ENCODE measurements at places on chromosomes 1 and 21.

- DNase-seq, result peak; percentile 42
Observed at GRCh38 chr1:92411511-92411910, 75.2 kb downstream of the GFI1 start.

GRCh38 chr1:48181669-48182367, 40.7 kb upstream of the SLC5A9 start:
- DNase-seq, result no peak

- DNase-seq, result peak; percentile 16
Observed at GRCh38 chr1:92037400-92037799, 7.6 kb downstream of the EPHX4 start.

DNA sequence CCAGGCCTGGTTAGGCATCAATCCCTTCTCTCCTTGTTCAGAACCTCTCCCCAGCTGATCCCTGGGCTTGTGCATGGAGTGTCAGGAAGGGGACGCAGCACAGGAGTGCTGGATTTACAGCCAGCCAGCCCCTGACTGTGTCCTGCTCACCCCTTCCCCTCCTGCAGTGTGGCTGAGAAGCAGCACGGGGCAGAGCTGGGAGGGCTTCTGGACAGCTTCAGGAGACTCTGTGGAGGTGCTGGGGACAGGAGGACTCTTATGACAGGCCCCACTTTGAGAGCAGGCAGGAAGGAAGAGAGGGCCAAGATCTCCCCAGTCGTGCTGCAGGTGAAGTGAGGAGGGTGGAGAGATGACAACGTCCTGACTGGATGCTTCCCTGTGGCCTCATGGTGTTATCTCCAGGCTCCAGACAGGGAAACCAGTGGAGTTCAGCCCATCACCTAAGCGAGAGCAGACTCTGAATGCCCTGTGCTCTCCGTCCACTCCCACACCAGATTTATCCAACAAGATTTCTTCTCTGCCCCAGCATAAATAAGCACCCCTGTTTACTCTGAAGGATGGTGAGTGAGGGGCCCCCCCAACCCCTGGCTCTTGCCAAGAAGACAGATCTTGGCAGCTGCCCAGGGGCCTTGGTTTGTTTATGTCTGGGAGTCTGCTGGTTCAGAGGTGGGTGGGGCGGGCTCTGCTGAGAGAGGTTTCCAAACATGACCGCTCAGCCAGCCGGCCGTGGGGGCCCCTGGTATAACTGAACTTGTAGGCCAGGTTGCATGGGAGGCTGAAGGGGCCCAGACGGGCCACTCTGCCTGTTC, 21.3 kb downstream of the TMCC2 start:
- peak; percentile 61 for DNase-seq

DNA sequence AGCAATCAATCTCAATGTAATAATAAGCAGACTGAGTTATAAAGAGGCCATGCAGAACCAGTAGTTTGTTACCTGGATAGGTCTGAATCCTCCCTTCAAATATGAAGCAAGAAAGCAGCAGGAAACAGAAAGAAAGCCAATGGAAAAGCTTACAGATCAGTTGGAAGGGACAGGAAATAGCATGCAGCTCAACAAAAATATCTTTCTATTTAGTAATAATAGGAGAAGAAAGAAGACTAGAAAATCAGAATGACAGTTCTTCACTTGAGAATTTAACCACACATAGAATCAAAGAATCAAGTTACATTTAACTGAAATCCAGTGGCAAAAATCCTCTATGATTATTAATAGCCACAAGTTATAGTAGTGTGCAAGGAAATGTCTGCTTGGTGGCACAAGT, 194.4 kb downstream of the EIF4G3 start:
- peak; percentile 46 for DNase-seq

DNA sequence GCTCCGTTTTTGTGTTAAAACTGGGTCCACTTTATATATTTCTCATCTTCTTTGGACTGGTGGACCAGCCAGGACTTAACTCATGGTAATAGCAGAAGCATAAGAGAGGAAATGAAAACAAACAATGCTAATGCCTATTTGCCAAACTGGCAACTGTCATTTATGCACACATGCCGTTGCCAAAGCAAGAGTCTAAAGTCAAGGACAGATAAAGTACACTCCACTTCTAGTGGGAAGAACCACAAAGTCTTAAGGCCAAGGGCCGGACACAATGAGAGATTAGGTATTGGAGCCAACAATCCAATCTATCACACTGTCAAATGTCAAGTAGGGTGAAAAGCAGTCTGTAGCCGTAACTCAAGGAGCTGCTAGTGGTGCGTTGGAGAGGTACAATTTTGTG, 157.7 kb downstream of the LYPLAL1 start:
- DNase-seq, result no peak

GRCh38 chr1:193411215-193411614, 224.8 kb upstream of the B3GALT2 start:
- no peak for DNase-seq

DNA sequence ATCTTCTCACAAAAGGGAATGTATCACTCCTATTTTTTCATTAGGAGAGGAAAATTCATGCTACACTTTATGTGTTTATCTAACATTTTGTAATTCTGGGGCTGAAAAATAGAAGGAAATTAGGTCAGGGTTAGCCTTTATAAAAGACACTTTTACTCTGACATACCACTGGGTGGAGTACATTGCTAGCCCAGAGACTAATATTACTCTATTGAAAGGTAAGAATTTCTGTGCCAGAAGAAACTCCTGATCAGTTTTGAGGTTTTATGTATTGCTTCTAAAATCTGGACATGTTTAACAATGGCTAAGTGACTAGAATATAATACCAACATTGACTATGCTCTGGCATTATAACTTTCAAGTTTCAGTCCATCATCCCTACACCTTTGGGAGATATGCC, 724.6 kb downstream of the USP25 start:
- DNase-seq, result peak; percentile 51

Measured in fibroblast of pulmonary artery (primary cell).